Right lobe of liver (tissue), 6 donors: ENCODE measurements at places on chromosomes 3 and 15.

GRCh38 chr15:51155016-51155580 is 60.4 kb upstream of the TNFAIP8L3 start:
- no peaks in the 10 kb centered on the region for H3K4me1 ChIP-seq
- no peaks in the 10 kb centered on the region for H3K27me3 ChIP-seq
- H3K4me3 ChIP-seq: no peak overlapping the region
- no peak overlapping the region for H3K27ac ChIP-seq
- no peak for DNase-seq

- no peaks in the 10 kb centered on the region for H3K27me3 ChIP-seq
- H3K36me3 ChIP-seq: no peaks in the 10 kb centered on the region
- no peak for DNase-seq
- no peak overlapping the region for H3K4me3 ChIP-seq
- no peak overlapping the region for H3K27ac ChIP-seq
Measured at GRCh38 chr3:183466575-183466974, 38.2 kb upstream of the MCF2L2 start.

GRCh38 chr3:25655659-25656058 is 9.0 kb downstream of the TOP2B start:
- H3K36me3 ChIP-seq: no peaks in the 10 kb centered on the region
- no peak for DNase-seq
- H3K27ac ChIP-seq: no peak overlapping the region
- H3K27me3 ChIP-seq: no peaks in the 10 kb centered on the region
- no peak overlapping the region for H3K4me3 ChIP-seq

GRCh38 chr3:130242850-130243569 is 102.5 kb upstream of the COL6A5 start:
- H3K4me3 ChIP-seq: no peak overlapping the region
- DNase-seq: no peak
- no peaks in the 10 kb centered on the region for H3K36me3 ChIP-seq
- no peaks in the 10 kb centered on the region for H3K27me3 ChIP-seq
- H3K27ac ChIP-seq: no peak overlapping the region

DNA sequence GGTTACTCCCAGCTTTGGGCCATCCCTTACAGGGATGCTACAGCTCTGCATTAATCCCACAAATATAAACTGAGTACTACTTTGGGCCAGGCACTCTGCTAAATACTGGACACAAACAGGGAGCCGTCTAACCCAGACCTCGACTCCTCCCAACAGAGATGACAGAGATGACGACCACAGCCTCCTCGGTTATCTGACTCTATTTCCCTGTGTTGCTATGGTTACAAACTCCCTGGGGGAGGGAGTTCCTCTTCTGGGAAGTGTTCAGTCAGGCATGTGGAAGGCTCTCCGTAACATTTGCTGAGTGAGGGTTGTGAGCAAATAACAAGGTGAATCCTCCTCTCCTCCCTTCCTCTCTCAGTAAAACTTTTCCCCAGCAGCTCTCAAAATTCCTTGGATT is 6.7 kb upstream of the CMTM7 start:
- no peaks in the 10 kb centered on the region for H3K27me3 ChIP-seq
- no peaks in the 10 kb centered on the region for H3K4me1 ChIP-seq
- H3K36me3 ChIP-seq: no peaks in the 10 kb centered on the region
- H3K27ac ChIP-seq: no peak overlapping the region

GRCh38 chr3:186589121-186589520 is 18.6 kb downstream of the DNAJB11 start:
- peaks cover 12% of the 10 kb centered on the region for H3K4me1 ChIP-seq
- peaks cover 3% of the 10 kb centered on the region for H3K36me3 ChIP-seq
- H3K27ac ChIP-seq: no peak overlapping the region
- no peaks in the 10 kb centered on the region for H3K27me3 ChIP-seq
- no peak for DNase-seq
- no peak overlapping the region for H3K4me3 ChIP-seq

DNA sequence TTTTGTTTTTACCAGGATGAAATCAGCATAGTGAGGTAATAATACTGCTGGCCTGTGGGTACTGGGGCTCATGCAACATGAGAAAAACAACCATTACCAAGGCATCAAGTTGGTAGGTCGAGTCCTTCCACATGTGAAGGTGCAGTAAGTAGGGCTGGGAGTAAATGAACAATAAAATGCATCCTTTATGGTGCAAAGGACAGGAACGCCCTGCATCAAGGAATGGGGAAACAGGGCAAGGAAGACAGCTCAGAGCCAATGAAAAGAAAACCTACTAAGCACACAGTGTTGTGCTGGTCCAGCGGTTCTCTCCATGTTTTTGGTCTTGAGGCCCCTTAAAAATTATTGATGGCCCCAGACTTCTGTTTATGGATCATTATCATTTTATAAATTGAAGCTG is 168.5 kb upstream of the TPM1 start:
- no peaks in the 10 kb centered on the region for H3K36me3 ChIP-seq
- no peak overlapping the region for H3K4me3 ChIP-seq
- H3K4me1 ChIP-seq: no peaks in the 10 kb centered on the region
- H3K27me3 ChIP-seq: no peaks in the 10 kb centered on the region

DNA sequence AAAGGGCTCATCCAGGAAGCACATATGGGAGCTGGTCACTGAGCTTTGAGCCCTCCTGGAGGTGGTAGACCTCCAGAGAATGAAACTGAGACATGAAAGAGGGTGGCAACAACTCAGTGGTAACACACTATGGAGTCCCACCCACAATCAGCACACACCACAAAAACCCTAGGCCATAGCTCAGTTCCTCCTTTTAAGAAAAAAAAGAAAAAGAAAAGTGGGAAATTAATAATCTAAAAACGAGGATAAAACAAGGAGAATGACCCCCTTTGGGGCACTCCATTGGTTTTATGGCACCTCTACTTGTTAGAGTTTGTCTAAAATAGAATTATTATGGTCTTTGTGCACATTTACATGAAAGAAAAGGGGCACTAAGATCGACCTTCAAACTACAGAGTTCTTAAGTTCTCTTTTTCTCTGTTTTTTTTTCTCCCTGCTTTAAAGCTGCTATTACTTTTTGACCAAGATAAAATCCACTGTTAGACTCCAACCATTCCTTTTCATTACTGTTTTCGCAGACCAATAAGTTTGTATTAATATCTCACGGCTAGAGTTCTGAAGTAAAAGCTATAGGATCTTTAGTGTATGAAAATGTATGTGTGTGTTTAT is 40.2 kb upstream of the ZBTB20 start:
- H3K4me1 ChIP-seq: no peaks in the 10 kb centered on the region
- no peak overlapping the region for H3K27ac ChIP-seq
- H3K4me3 ChIP-seq: no peak overlapping the region
- no peaks in the 10 kb centered on the region for H3K36me3 ChIP-seq
- no peak for DNase-seq
- no peaks in the 10 kb centered on the region for H3K27me3 ChIP-seq

DNA sequence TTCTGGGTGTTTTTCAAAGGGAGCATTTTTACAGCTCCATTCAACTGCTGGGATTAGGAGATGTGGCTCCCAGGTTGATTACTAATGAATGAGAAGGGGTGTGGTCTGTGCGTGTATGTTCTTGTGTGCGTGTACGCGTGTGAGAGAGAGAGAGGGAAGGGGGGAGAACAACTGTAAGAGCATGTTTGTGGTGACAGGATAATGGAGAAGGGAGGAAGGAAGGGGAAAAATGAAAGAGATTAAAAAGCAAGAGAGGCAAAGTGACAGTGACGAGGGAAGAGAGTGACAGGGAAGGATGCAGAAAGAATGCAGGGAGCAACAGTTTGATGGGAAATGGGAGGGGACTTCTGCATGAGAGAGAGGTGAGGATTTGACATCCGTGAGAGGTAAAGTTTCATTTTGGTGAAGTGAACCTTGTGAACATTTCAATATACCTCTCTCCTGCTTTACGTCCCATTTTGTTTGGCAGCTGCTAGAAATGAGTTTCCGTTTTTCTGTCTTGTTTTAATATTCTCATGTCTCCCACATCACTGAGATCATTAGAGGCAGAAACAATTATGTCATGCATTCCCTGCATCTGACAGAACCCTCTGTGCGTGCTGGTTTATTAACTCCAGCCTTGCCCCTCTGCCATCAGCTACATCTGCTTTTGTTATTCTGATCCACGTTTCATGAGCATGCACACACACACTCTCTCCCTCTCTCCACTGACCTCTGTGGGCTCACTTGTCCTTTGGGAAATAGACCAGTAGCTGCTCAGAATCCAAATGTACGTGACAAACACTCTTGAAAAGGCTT is 161.6 kb downstream of the GAP43 start:
- no peak overlapping the region for H3K27ac ChIP-seq
- no peaks in the 10 kb centered on the region for H3K27me3 ChIP-seq
- no peaks in the 10 kb centered on the region for H3K4me1 ChIP-seq
- no peak for DNase-seq
- peak overlapping the region; percentile 81 for H3K4me3 ChIP-seq

- H3K27me3 ChIP-seq: no peaks in the 10 kb centered on the region
- H3K4me1 ChIP-seq: no peaks in the 10 kb centered on the region
- H3K36me3 ChIP-seq: no peaks in the 10 kb centered on the region
- H3K27ac ChIP-seq: no peak overlapping the region
- H3K4me3 ChIP-seq: no peak overlapping the region
Measured at GRCh38 chr15:99818872-99819271, 85.6 kb upstream of the LYSMD4 start.

GRCh38 chr15:83446904-83447709 is at the start of gene SH3GL3:
Gene SH3GL3, plus strand, starts transcription at chr15:83447341. Its CDS starts 193 bp downstream, at chr15:83447534.
- H3K36me3 ChIP-seq: no peaks in the 10 kb centered on the region
- DNase-seq: peak; percentile 57
- H3K27me3 ChIP-seq: no peaks in the 10 kb centered on the region
- no peak within 1 kb of the TSS for H3K27ac ChIP-seq
- peak within 1 kb of the TSS; percentile 16 for H3K4me3 ChIP-seq

DNA sequence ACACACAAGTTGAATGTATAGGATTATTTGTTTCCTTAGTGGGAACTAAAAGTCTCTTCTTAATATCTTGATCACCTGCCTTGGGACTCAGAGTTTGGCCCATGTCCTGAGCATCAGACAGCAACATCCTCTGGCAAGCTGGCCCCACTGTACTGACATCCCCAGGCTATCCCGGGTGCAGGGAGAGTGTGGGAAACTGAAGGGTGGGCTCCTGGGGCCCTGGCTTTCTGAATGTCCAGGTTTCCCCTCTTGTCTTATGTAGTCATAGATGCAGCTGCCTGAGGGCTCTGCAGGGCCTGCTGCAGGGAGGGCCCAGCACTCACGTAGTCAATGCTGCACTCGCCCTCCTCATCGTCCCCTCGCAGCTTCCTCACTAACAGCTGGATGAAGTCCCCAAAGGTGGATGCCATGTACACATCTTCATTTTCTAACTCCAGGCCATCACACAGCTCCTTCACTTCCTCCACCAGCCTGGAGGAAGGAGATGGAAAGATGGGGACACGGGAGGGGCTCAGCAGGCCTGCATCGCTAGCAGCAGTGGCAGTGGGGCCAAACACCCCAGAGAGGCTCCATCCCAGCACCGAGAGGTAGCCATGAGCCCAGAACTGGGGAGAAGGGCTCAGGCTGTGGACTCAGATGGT is 42.8 kb downstream of the ALDH1L1 start:
- DNase-seq: peak; percentile 27
- no peak overlapping the region for H3K4me3 ChIP-seq
- H3K27me3 ChIP-seq: no peaks in the 10 kb centered on the region
- no peak overlapping the region for H3K27ac ChIP-seq
- no peaks in the 10 kb centered on the region for H3K36me3 ChIP-seq

DNA sequence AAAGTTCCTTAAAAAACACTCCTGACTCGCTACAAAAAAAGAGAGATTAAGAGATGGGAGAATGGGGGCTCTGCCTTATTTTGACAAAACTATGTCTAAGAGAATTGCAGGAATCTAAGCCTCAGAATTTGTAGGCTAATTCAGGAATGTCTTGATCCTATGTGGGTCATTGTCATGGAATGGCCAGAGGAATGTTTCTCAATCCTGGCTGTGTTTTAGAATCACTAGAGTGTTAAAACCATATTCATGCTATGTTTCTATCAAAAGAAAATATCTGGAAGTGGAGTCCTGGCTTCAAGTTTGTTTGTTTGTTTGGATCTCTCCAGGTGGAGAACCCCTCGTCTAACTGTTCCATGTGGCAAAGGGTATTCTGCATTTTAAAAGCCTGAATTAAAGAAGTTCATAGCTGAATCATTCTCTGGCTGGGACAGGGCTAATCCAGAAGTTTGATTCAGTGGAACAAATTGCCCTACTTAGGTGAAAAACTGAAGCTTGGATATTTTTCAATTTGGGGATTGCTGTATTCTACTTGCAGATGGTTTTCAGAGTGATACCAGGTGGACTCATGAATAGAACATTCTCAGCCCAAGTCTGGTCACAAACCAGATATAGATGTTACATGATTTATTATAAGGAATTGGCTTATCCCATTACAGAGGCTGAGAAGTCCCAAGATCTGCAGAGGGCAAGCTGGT is 28.2 kb downstream of the GJD2 start:
- DNase-seq: no peak
- H3K4me1 ChIP-seq: no peaks in the 10 kb centered on the region
- H3K36me3 ChIP-seq: no peaks in the 10 kb centered on the region
- H3K27ac ChIP-seq: no peak overlapping the region
- no peaks in the 10 kb centered on the region for H3K27me3 ChIP-seq

DNA sequence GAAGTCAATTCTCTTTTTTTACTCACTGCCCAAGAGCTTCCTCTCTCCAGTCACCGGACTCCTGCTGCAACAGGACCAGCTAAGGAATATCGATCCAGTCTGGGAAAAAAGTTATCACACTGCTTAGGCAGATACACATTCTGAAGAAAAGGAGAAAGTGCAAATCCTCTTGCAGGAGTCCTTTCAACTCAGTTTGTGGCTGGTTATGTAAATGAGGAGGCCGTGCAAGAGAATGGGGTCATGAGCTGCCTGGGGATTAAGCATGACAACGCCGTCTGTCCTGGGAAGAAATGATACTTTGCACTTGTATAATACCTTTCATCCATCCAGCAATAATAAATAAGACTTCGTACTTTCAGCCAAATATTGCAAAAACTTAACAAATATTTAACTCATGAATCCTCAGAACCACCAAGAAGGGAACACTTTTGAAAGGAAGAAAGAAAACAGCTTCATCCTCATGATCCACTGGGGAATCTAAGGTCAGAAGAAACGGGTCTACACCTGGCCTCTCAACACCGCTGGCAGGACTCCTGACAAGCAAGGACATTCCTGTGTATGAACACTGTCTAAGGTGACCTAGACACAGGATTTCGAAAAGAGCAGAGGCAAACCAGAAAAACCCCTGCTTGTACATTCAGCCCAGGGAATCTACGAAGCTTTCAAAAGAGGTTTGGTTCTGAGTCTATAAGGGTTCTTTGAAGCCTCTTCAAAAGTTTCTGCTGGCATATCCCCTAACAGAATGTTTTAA is 13.1 kb upstream of the WWTR1 start:
- no peak overlapping the region for H3K27ac ChIP-seq
- no peak for DNase-seq
- H3K27me3 ChIP-seq: no peaks in the 10 kb centered on the region
- peaks cover 8% of the 10 kb centered on the region for H3K4me1 ChIP-seq
- H3K36me3 ChIP-seq: no peaks in the 10 kb centered on the region

- H3K27ac ChIP-seq: no peak overlapping the region
- H3K4me3 ChIP-seq: no peak overlapping the region
- H3K36me3 ChIP-seq: no peaks in the 10 kb centered on the region
- no peaks in the 10 kb centered on the region for H3K27me3 ChIP-seq
- H3K4me1 ChIP-seq: no peaks in the 10 kb centered on the region
Measured at GRCh38 chr15:65410036-65410435, 12.7 kb downstream of the IGDCC4 start.

GRCh38 chr3:119378259-119378803 is 84.1 kb downstream of the ARHGAP31 start:
- H3K4me1 ChIP-seq: no peaks in the 10 kb centered on the region
- no peak overlapping the region for H3K4me3 ChIP-seq
- H3K36me3 ChIP-seq: no peaks in the 10 kb centered on the region
- DNase-seq: no peak
- no peaks in the 10 kb centered on the region for H3K27me3 ChIP-seq
- no peak overlapping the region for H3K27ac ChIP-seq

GRCh38 chr3:43012174-43012573 is 33.1 kb downstream of the GASK1A start:
- DNase-seq: no peak
- H3K4me3 ChIP-seq: no peak overlapping the region
- no peaks in the 10 kb centered on the region for H3K4me1 ChIP-seq
- H3K36me3 ChIP-seq: no peaks in the 10 kb centered on the region
